Natural killer cell treated with Interleukin-12 subunit alpha and Interleukin-12 subunit beta and Interleukin-15 and Interleukin-18, amount 100 ng/mL, for 72 hours (primary cell): ENCODE measurements at places on chromosomes 2 and 18. TPM values are rescaled to one million over a fixed set of nuclear protein-coding genes. Genes with fewer than 3 reads are reported as not detected.

The HOXD9 gene
- total RNA-seq = not detected

The HRH4 gene
- 0.53 TPM for total RNA-seq

The C2orf81 gene
- total RNA-seq = 2.2 TPM

DNA sequence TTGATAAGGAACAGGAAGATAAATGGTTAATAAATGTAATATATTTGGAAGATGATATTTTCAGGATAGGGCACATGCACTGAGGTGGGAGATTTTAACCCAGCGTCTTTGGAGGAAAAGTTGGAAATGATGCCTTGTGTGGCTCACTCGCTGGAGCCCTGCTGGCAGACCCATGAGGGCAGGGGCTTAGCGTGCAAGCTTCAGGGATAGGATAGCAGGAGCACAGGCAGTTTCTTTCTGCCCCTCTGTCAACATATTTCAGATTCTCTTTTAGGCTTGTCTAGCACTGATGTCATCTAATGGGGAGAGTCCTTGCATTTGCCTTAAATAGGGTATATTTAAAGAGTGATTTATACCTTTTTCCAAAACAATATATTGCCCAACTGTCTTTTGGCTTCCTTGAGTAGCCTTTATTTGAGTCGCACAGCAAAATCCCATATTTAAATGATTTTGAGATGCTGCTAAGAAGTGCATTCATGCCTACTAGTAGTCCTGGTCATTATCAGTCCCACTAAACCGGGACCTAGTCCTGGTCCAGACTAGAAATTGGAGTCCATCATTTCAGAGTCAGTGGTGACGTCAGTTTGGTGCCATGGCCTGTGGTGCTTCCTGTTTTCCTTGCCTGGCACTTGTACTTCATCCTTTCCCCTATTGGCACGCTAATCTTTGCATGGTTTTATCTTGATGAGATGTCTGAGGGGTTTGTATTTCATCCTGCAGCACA, 45.8 kb downstream of the SH3RF3 start:
- H3K27me3 ChIP-seq = peaks cover 19% of the 10 kb centered on the region
- H3K4me1 ChIP-seq = peaks cover 3% of the 10 kb centered on the region
- no peak for DNase-seq
- no peak overlapping the region for H3K4me3 ChIP-seq
- H3K36me3 ChIP-seq = no peaks in the 10 kb centered on the region
- no peak overlapping the region for H3K27ac ChIP-seq

DNA sequence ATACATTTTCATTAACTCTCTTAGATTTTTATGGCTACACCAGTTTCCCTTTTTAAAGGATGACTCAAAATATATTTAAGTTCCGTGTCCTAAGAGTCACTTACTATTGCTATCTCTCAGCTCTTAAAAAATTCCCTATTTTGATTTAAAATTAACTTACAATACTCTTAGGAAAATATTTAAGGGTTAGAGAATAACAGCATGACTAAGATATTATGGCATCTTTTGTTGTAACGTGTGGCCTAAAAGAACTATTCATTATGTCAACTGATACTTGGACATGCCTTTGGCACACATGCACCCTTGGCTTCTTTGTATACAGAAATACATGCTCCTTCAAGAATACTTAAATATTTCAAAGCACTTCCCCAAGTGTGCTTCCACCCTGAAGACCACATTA, 42.3 kb downstream of the SCN3A start:
- no peak for DNase-seq
- H3K27ac ChIP-seq = no peak overlapping the region
- H3K4me3 ChIP-seq = no peak overlapping the region

DNA sequence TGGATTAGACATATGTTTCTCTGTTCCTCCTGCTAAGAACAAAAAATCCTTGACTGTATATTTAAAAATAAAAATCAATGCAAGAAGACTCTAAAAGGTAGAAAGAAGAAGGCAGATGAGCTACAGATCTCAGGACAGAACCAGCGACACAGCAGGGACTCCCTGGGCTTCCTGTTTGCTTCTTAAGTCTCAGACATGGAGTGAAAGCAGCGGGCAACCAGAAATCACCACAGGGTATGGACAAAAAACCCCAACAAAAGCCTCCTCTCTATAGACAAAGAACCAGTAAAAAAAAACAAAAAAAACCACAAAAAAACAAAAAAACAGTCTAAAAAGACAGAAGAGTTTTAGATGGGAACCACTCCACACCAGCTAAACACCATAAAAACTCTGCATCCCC, 971.0 kb upstream of the GYPC start:
- no peaks in the 10 kb centered on the region for H3K27me3 ChIP-seq
- H3K4me3 ChIP-seq = no peak overlapping the region
- no peaks in the 10 kb centered on the region for H3K4me1 ChIP-seq
- DNase-seq = no peak
